ENCODE measurements at places on chromosomes 3 and 15. TPM values are rescaled to one million over a fixed set of nuclear protein-coding genes. Genes with fewer than 3 reads are reported as not detected.

DNA sequence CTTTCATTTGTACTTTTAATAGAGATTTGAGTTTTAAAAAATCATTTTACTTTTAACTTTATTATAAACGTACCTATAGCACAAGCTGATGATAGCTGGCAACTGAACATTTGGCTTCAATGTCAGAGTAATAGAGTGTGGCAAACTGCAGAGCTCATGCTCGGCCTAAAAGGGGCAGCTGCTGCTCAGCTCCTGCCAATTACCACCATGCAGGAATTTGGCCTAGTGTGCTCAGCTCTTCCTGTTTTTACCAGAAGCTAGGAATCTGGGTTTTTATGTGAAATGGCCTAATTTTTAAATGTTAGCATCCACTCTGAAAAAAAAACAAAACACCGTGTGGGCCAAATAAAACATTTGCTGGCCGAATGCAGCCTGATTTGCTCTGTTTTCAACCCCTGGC lies 1.8 kb downstream of the IFT122 start:
- no peak for DNase-seq

DNA sequence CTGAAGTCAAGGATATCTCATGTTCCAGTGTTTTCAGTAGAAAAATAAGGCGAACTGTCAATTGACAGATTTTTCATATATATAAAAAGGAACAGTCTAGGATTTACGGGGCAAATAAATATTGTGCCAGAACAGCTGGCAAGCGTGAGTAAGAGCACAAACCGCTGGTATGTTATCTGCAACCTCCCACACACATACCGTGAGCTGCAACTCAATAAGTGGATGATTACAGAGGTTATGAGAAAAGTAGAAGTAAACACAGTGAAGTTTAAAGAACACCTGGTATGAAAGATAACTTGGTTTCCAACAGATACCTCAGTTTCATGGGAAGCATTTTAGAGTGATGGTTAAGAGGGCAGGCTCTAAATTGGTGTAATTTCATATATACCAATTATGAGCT lies 733.4 kb downstream of the TUSC7 start:
- no peak for DNase-seq

Gene SLC9C1
- polyA plus RNA-seq, result 0.30 TPM

DNA sequence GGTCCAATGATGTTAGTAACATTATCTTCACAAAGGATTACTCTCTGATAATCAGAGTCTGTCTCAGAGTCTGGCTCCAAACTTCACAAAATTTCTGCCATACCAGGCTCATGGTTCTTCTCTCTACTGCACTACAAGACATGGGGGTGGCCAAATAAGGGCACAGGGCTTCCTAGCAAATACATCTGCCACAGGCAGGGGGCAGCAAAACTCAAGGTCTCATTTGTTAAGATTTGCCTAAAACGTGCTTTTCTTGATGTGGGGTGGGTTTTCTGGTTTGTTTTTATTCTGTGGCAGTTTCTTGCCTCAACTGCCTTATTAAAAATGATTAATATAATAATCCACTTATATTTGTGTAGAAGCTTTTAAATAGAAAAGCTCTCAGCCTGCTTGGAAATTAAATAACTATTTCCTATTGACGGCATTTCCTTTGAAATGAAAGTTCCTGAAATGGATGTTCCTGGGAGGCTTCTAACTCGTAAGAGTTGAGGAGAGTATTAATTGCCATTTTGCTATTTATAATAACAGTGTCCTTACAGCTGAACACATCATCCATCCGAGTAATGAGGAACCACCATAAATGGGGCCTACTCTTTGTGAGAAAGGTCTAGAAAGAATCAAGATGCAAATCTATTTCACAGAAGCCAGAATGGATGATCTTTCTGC lies 53.8 kb downstream of the SST start:
- peak; percentile 63 for DNase-seq

DNA sequence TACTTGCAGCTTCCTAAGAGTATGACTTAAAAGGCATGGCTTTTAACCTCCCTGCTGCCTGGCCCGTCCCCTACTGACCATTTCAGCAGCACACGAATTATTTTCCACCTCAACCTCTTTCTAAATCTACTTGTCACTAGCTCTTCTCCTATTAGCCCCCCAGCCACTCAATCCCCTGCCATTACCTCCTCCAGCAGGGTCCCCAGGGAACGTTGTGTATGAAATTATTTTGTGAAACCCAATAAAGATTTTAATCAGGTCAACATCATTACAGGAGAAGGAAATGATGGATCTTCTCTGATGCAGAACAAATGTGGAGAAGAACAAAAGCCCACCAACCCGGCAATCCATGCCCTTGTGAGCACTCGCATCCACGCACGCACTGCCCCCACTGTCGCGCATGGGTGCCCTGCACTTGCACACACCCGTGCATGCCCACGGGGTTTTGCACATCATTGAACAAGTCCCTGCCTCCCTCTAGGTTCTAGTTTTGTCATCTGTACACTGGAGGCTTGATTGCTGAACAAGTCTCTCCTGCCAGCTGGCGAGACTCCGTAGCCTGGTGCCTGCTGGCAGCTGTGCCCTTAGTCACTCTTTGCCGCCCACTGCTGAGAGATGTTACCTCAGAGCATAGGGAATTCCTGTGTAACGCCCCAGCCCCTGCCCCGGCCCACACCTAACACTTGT lies 51.6 kb downstream of the LINGO1 start:
- no peak for DNase-seq

DNA sequence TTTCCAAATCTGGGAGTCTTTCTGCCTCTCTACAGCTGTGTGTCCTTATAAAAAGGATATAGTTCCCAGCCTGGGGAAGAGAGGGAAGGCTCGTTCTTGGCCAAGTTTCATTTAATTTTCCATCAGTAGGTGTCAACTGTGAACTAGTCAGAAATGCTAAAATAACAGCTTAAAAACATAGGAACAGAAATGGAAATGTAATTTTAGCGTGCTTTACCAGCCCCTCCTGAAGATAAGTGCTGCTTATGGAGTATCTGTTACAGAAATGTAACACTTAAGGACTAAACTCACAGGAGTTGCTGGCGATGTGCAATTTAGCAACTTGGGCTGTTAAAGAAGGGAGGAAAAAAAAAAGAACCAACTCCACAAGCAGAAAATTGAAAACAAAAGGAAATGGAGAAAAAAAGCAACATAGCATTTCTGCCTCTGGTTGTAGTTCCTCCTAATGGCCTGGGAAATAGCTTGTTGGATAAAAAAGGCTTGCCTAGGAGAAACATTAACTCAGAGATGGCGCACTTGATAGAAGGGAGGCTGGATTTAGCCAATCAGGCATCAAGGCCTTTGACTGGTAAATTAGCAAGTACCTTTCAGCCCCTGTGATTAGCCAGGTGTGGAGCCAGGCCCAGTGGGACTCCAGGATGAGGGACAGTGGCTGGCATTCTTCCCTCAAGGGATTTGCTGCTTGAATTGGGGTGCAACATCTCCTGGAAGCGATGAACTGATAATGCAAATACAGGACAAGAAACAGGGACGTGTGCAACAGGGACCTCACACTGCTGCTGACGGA lies 84.3 kb downstream of the RPLP1 start:
- no peak for DNase-seq

- DNase-seq, result peak; percentile 5
Observed at GRCh38 chr15:60299452-60300047, 98.2 kb downstream of the ANXA2 start.

DNA sequence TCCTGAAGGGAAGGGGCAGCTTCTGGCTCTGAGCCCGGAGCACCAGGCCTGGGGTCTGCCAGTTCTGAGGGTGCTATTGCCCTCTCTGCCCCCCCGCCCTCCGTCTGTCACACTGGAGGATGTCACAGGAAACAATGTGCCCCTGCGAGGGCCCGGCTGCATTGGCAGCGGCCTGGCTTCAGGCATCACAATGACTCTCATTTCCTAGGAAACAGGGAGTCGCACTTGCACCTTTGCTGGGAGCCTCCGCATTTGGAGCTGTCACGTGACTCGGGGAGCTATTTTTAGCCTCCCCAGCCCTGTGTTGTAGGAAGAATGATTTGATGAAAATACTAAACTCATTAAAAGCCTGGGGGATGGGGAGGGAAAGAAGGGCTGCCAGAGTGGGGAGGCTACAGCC lies 518.9 kb downstream of the SHQ1 start:
- DNase-seq, result peak; percentile 44

GRCh38 chr15:27418726-27419125 lies 447.7 kb downstream of the GABRG3 start:
- DNase-seq, result peak; percentile 47

Measured in hepatocyte (in vitro differentiated cells).